Caco-2 (cell line): ENCODE measurements at places on chromosomes 4 and X. TPM values are rescaled to one million over a fixed set of nuclear protein-coding genes. Genes with fewer than 3 reads are reported as not detected.

RHOXF2 gene
- total RNA-seq: not detected in 2 replicates

- no peak for DNase-seq
- H3K27me3 ChIP-seq: no peaks in the 10 kb centered on the region
- no peak overlapping the region for H3K27ac ChIP-seq
- H3K4me1 ChIP-seq: peaks cover 5% of the 10 kb centered on the region
- H3K36me3 ChIP-seq: no peaks in the 10 kb centered on the region
These were observed 6.1 kb downstream of the TCEANC start for GRCh38 chrX:13659063-13659462.

DNA sequence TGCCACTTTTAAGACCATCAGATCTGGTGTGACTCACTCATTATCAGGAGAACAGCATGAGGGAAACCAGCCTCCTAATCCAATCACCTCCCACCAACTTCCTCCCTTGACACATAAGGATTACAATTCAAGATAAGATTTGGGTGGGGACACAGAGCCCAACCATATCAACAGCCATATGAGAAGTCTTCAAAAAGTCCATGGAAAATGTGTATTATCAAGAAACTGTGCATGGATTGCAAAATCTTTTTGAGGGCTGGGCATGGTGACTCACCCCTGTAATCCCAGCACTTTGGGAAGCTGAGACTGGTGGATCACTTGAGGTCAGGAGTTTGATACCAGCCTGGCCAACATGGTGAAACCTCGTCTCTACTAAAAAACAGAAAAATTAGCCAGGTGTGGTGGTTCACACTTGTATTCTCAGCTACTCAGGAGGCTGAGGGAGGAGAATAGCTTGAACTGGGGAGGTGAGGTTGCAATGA lies 17.8 kb upstream of the RPL39 start:
- no peak overlapping the region for H3K4me3 ChIP-seq
- no peaks in the 10 kb centered on the region for H3K4me1 ChIP-seq
- no peaks in the 10 kb centered on the region for H3K36me3 ChIP-seq
- DNase-seq: no peak
- H3K27ac ChIP-seq: no peak overlapping the region

NPY2R gene
- not detected in 2 replicates for total RNA-seq

DNA sequence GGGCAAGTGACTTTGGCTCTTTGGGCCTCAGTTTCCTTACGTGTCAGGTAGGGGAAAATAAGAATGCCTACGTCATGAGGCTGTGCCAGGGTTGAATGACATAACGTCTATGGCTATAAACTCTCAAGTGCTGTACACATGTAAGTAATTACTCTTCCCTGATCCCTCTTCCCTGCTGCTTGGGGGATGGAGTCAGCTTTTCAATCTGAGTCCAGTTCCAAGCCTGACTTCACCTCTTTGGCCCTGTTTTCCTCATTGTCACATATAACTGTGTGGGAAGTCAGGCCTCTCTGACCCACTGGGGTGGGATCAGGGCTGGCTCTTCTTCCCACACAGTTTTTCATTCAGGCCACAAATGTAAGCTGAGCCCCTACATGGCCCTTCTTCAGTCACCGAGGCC lies 11.4 kb upstream of the CITED1 start:
- H3K36me3 ChIP-seq: no peaks in the 10 kb centered on the region
- DNase-seq: no peak
- H3K4me1 ChIP-seq: 0 out of 2 replicates have a peak, but pooled peaks cover 5% of the 10 kb centered on the region
- no peak overlapping the region for H3K4me3 ChIP-seq

TEX13D gene
- total RNA-seq: not detected in 2 replicates

RBM46 gene
- not detected in 2 replicates for total RNA-seq
